PC-3 (cell line): ENCODE measurements at places on chromosomes 12 and 14. TPM values are rescaled to one million over a fixed set of nuclear protein-coding genes. Genes with fewer than 3 reads are reported as not detected.

GRCh38 chr12:80632835-80633234 is 74.6 kb upstream of the MYF6 start:
- peak; percentile 35 for DNase-seq

DNA sequence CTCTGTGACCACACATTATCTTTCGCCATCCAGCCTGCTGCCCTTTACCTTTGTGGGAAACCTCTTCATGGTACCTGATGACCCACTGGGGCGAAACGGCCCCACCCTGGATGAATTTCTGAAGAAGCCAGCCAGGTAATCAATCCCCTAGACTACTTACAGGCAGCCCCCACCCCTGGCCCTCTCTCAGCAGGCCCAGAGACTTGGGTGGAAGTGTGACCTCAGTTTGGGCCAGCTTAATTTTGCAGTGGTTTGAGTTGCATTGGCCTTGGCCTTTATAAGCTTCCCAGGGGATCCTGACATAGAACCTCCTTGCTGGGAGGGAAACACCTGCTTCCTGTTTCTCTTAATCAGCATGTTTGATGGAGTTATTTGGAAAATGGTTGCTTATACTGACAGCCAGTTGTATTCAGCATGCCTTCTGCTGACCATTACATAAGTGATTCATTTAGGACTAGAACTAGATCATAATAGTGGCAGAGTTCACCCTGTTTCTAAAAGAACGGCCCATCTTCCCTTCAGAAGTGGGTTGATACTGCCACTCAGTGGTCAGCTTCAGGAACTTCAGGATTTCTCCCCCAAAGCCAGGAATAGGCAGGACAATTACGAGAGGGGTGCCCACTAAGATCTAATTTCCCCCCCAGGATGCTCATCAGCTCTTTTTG is 6.1 kb downstream of the SDR39U1 start:
- peak; percentile 87 for DNase-seq

- peak; percentile 61 for DNase-seq
Observed at GRCh38 chr14:66638689-66639088, 130.7 kb downstream of the GPHN start.

RPGRIP1 gene
- 0.33 TPM in 1 of 2 replicates, not detected in the other for total RNA-seq
